CD4-positive, alpha-beta memory T cell (primary cell): ENCODE measurements at places on chromosomes 2 and 18. TPM values are rescaled to one million over a fixed set of nuclear protein-coding genes. Genes with fewer than 3 reads are reported as not detected.

CNDP2 gene
- total RNA-seq = 145 TPM

KDSR gene
- total RNA-seq = 61.7 TPM

DCC gene
- total RNA-seq = not detected

HK2 gene
- total RNA-seq = 7.3 TPM

DNA sequence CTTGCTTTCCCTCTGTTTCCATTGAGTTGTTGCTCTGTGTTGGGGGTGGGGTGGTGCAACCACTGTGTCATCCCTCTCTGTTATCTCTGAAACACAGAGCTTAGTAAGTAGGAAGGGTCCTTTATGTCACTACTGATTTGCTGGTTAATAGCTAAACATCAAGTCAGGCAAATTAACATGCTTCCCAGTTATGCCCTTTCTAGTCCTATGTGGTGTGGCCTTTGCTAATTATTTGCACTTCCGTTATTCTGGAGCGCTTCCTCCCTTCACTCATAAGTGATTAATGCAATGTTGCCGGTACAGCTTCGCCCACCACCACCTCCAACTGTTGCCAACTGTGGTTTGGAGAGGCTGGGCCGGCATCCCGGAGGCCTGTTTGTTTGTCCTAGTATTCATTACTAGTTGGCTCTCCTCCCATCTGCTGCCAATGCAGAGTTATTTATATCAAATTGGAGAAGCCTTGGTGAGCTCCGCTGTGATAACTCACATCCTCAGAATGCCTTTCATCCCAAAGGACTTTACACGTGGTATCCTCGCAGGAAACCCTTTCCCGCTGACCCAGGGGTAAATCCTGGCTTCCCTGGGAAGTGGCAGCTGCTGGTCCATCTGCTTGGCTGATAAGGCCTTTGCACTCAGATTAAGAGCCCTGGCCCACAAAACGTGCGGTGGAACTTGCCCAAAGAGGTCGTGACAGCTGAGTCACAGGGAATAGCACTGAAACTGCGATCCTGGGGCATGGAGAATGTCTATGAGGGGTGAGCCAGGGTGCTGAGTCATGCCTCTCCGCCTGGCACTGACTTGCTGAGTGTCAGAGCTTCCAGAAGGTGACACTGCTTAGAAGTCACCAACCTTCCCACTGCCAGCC, 72.0 kb upstream of the ZCCHC2 start:
- no peaks in the 10 kb centered on the region for H3K36me3 ChIP-seq
- no peaks in the 10 kb centered on the region for H3K27me3 ChIP-seq
- H3K27ac ChIP-seq = no peak overlapping the region
- H3K4me1 ChIP-seq = no peaks in the 10 kb centered on the region

DNA sequence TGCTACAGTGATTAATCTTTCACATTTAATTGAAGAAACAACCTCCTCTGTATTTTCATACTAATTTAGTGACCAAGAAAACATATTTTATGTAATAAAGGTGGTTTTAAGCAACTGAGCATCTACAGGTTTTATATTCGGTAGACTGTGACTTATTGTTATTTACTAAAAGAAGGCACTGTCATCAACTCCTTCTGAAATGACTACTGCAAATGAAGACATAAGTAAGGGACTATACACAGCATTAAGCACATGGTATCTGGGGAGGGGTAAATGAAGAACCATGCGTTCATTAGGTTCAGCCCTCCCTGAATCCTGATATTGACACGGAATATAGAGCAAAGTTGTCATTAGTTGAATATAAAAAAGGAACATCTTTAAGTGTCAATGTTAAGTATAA, 4.3 kb downstream of the CDH20 start:
- H3K36me3 ChIP-seq = no peaks in the 10 kb centered on the region
- DNase-seq = no peak
- H3K27me3 ChIP-seq = no peaks in the 10 kb centered on the region
- H3K27ac ChIP-seq = no peak overlapping the region

DNA sequence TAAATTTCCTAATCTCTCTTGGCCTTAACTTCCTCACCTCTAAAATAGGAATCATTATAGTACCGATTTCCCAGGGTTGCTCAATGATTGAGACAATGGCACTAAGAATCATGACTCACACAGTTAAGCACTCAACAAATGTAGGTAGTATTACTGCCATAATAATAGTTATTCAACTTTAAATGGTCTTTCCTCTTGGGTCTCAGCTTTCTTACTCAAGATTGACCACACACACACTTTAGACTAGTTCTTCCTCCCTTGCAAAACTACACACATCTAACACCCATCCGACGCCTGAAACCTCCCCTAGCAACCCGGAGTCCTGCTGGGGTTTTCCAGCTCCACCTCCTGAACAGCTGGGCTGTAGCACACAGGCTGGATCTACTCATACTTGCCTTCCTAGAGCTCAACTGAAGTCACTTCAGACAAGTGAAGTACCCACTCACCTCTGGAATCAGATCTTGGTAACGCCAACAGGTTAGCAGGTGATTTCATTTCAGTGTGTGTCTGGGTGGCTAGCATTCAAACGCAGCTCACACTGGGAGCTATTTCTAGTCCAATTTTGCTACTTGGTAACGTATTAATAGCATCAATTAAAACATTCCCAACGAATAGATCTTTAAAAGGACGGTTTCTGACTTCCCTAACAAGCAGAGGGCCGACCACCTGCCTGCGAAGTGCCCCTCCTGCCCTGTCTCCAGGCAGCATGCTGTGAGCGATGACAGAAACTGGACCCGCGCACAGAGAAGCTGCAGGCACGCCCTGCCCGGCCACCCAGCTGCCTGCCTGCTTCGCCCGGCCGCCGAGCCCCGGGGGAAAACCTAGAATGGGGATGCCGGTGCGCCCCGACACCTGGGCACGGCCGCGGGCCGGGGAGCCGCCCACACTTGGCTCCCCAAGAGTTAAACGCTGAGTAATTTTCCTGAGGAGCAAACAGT, 1.1 kb downstream of the UXS1 start:
- peak; percentile 81 for DNase-seq
- no peaks in the 10 kb centered on the region for H3K27me3 ChIP-seq
- H3K36me3 ChIP-seq = no peaks in the 10 kb centered on the region
- peak overlapping the region; percentile 55 for H3K4me3 ChIP-seq
- peaks cover 62% of the 10 kb centered on the region for H3K4me1 ChIP-seq
- peak overlapping the region; percentile 76 for H3K27ac ChIP-seq

DNA sequence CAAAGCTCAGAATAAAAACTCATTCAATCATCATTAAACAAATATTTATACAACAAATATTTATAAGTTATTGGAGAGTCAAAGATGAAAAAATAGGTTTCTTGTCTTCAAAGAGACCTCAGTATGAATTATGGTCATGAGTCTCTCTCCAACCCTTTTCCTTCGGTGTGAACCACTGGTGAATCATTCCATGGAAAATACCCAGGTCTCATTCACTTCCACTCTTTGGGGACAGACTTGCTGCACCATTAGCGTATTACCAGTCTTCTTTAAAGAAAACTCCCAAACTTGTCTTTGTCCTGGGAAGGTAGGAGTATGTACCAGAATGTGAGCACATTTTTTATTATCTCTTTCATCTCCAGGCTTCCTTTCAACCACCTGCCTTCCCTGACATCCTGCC, 257.4 kb upstream of the RBMS1 start:
- peaks cover 4% of the 10 kb centered on the region for H3K27me3 ChIP-seq
- H3K36me3 ChIP-seq = no peaks in the 10 kb centered on the region
- H3K27ac ChIP-seq = no peak overlapping the region
- H3K4me3 ChIP-seq = no peak overlapping the region

DNA sequence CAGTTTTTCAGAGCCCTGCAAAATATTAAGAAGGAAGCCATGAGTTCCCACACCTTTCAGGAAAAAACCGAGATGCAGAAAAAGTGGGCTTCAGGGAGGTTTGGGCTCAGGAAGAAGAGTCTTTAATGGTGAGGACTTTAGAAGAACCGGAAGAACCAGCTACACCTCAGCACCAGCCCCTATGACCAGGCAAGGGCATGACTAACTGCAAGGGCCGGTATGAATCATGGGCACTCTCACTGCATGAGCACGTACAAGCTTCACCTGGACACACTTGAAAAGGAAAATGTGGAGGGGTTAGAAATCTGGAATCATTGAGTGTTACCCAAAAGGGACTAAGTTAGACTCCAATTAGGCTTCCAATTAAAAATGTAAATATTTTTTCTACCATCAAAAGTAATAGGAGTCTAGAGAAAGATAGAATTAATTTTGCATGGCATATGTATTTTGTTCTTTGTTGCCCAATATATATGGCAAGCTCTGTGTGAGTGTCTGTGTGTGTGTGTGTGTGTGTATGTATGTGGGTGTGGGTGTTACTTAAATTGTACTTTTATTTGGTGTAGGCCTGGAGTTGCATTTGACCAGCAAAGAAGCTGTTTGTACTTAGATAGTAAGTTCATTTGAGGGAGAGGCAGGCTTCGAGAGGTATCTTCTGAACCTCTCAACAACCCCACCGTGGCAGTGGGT, 66.5 kb upstream of the THUMPD2 start:
- no peaks in the 10 kb centered on the region for H3K4me1 ChIP-seq
- H3K36me3 ChIP-seq = no peaks in the 10 kb centered on the region
- H3K4me3 ChIP-seq = no peak overlapping the region
- H3K27ac ChIP-seq = no peak overlapping the region
- H3K27me3 ChIP-seq = no peaks in the 10 kb centered on the region

DNA sequence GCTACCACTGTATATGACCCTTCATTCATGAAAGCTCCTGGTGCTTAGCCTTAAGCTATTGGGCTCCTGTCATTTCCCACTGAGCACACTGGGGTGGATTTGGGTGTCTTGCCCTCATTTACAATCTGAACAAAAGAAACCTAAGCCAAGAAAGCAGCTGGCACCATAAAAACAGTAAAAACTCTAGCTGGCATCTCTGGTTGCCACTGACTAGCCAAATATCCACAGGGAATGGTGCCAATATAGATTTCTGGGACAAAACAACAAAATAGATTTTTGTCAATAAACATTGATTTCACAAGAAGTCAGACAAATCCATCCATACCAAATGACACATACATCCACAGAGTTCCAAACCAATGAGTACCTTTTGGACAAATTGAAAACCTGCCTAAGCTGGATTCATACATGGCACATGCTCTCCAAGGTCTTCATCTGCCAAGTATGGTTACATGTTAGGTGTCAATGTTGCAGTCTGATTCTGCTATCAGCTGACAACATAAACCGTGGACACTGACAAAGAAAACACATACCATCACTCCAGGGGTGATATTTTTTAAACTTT, 1081.5 kb upstream of the ZEB2 start:
- H3K27ac ChIP-seq = no peak overlapping the region
- DNase-seq = no peak
- H3K4me3 ChIP-seq = no peak overlapping the region
- no peaks in the 10 kb centered on the region for H3K4me1 ChIP-seq
- H3K27me3 ChIP-seq = no peaks in the 10 kb centered on the region

DNA sequence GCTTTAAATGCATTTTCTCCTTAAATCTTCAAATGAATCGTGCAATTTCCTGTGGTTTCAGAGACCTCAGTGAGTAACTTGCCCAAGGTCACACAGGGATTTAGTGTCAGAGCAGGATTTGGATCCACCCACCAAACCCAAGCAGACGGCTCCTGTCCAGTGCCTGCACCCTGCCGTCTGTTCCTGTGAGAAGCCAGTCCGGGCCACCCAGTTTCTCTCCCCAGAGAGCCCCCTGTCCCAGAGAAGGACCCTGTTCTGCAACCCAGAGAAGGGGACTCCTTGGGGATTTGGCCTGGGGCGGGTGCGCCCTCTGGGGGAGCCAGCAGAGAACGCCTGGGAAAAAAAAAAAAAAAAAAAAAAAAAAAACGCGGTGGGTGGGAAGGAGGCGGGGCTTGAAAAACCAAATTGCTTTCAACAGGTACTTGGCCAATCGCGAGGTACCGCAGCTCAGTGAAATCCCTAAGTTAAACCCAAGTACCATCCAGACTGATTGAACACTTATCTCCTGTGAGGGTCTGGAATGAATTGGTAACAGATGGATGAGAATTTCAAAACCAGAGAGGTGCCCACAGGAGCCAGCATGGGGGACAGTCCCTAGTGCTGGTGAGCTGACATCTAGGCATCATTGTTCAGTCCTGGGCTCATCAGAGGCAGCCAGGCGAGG, 30.9 kb upstream of the REEP1 start:
- H3K36me3 ChIP-seq = no peaks in the 10 kb centered on the region
- H3K27me3 ChIP-seq = no peaks in the 10 kb centered on the region
- peaks cover 35% of the 10 kb centered on the region for H3K4me1 ChIP-seq
- DNase-seq = peak; percentile 39

DNA sequence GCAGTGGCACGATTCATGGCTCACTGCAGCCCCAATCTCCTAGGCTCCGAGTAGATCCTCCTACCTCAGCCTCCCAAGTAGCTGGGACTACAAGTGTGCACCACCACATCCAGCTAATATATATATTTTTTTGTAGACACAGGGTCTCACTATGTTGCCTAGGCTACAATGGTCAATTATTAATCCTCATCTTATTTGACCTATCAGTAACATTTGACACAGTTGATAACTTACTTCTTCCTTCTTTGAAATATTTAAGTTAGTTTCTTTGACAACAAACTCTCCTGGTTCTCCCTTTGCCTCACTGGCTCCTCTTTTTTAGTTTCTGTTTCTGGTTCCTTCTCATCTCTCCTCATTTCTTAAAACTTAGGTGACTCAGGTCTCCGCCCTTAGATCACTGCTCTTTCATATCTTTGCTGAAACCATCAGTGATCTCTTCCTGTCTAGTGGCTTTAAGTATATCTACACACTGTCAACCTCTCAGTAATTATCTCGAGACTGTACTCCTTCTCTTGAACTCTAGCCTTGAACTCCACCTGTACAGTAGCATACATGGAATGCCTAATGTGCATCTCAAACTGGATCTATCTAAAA, 11.5 kb downstream of the PGAP1 start:
- no peaks in the 10 kb centered on the region for H3K27me3 ChIP-seq
- H3K4me3 ChIP-seq = no peak overlapping the region
- no peaks in the 10 kb centered on the region for H3K36me3 ChIP-seq
- DNase-seq = peak; percentile 45
- H3K27ac ChIP-seq = peak overlapping the region; percentile 10

DNA sequence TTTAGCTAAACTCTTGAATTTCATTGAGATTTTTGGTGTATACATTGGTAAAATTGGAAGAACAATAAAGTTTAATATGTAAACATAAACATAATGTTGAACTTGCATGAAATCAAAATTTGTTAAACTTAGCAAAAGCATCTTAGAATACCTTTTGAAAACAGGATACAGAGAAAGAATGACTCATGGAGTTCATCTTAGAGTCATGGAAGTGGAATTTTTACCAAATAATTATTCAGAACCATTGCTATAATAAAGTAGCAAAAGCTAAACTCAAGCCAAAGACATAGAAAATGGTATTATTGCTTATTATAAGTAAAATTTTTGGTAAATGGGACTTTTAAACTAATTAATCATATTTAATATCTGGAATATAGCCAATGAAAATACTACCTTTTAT, 841.6 kb upstream of the SLC39A10 start:
- no peaks in the 10 kb centered on the region for H3K27me3 ChIP-seq
- no peak overlapping the region for H3K4me3 ChIP-seq
- H3K27ac ChIP-seq = no peak overlapping the region
- no peak for DNase-seq
- no peaks in the 10 kb centered on the region for H3K4me1 ChIP-seq

GRCh38 chr2:177287814-177288213, 23.3 kb upstream of the NFE2L2 start:
- no peak overlapping the region for H3K27ac ChIP-seq
- H3K4me3 ChIP-seq = no peak overlapping the region
- H3K4me1 ChIP-seq = peaks cover 20% of the 10 kb centered on the region

GRCh38 chr2:111105926-111106325, 14.8 kb upstream of the BCL2L11 start:
- DNase-seq = no peak
